Left cardiac atrium (tissue), 4 donors: ENCODE measurements at places on chromosomes 1 and 21. TPM values are rescaled to one million over a fixed set of nuclear protein-coding genes. Genes with fewer than 3 reads are reported as not detected.

BGLAP gene
- total RNA-seq: not detected

NGF gene
- total RNA-seq: 4.4 TPM

STYXL2 gene
- total RNA-seq: 87.4 TPM

CD46 gene
- 110 TPM for total RNA-seq

SPRR5 gene
- total RNA-seq: not detected

NLRP3 gene
- 2.0 TPM for total RNA-seq

- DNase-seq: no peak
Observed at GRCh38 chr1:157410457-157410856, 141.9 kb downstream of the FCRL5 start.

GRCh38 chr1:29547300-29547699 lies 311.0 kb downstream of the PTPRU start:
- no peak for DNase-seq

DNA sequence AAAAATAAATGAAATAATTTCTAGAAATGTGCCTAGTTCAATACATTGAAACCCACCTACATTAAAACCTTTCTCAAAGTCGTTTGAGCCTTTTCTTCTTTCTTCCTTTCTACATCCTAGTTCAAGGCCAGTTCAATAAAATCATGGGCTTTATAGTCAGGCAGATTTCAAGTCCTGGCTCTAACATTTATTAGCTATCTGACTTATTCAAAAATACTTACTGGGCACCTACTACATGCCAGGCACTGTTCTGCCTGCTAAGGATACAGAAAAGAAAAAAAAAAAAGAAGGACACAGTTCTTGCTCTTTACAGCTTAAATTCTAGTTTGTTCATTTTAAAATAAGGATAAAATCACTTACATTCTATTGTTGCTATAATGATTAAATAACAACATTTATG lies 134.2 kb upstream of the FGGY start:
- DNase-seq: no peak

DNA sequence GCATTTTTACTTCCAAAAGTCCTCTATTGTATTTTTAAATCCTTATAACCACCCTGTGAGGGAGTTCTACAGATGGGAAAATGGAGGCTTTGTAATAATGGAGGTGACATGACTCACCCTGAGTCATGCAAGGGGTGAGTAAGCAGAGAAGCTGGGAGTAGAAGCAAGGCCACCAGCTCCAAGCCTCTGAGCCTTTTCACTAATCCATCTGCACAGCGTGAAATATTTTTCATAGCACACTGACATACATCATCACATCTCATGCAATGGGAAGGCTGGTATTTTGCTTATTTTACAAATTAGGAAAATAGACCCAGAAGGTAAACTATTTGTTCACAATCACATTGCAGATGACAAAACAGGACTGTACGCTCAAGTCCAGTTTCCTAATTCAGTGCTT lies 96.9 kb downstream of the KCNH1 start:
- no peak for DNase-seq

GRCh38 chr1:177080564-177080963 lies 83.9 kb downstream of the ASTN1 start:
- DNase-seq: no peak

GRCh38 chr1:163914785-163915413 lies 593.1 kb downstream of the NUF2 start:
- no peak for DNase-seq

DNA sequence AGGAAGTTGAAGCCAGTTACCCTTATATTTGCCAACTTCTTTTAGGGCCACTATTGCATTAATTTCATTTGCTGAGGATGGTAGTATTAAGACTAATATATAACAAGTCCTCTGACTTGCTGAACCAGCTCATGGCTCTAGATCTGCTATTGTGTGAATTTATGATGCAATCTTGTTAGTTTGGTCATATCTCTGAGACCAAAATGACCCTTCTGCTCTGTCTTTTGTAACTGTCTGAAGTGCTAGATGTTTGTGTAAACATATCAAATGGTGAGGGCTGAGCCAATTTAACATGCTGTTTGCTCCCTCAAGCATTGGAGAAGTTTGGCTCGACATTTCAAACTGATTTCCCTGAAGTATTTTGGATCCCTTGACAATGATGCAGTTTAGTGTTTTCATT lies 106.9 kb upstream of the PTGFR start:
- no peak for DNase-seq

- no peak for DNase-seq
Observed at GRCh38 chr1:20834780-20835179, 47.7 kb upstream of the HP1BP3 start.

DNA sequence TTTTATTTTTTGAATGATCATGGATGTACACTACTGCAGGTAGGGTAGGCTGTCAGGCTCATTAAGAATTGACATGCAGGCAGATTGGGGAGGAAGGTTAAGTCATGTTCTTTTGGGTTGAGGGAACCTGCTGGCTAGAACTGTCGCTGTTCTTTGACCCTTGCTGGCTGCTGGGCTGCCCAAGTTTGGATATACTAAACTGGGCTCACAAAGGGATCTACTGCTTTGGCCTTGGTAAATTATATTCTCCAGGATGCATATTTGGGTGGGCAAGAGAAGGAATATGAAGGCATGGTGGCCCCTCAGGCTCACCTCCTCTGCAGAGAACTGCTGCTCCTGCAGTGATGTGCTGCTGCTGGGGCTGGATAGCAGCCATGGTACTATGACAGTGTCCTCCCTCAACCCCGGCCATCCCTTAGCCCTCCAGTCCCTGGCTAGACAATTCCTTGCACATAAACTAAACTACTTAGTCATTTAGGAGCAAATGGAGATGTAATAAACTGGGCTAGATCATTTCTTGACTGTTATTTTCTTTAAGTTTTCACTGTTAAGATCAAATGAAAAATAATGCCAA lies 6.1 kb downstream of the ATP1A1 start:
- peak; percentile 37 for DNase-seq

- DNase-seq: no peak
Observed at GRCh38 chr1:45470306-45470798, 20.6 kb downstream of the TESK2 start.

DNA sequence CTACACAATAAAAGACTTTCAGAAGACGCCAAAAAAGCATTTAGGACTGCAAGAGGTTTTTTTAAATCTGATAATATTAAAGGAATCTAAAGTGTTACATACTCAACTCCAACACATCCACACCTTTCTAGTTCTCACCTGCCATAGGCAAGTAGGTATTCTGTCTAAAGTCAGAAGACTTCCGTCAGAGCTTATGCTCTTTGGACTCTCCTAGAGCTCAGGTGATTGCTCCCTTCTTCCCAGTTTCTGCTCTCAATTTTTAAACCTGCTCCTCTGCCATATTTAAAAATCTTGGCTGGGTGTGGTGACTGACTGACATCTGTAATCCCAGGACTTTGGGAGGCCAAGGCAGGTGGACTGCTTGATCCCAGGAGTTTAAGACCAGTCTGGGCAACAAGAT lies 16.6 kb downstream of the EVI5 start:
- DNase-seq: no peak

GRCh38 chr1:209829716-209830115 lies 1.9 kb downstream of the UTP25 start:
- no peak for DNase-seq
